AG04449 (cell line): ENCODE measurements at places on chromosomes 3 and 15.

GRCh38 chr3:125281381-125281780, 68.8 kb upstream of the SLC12A8 start:
- DNase-seq: no peak

DNA sequence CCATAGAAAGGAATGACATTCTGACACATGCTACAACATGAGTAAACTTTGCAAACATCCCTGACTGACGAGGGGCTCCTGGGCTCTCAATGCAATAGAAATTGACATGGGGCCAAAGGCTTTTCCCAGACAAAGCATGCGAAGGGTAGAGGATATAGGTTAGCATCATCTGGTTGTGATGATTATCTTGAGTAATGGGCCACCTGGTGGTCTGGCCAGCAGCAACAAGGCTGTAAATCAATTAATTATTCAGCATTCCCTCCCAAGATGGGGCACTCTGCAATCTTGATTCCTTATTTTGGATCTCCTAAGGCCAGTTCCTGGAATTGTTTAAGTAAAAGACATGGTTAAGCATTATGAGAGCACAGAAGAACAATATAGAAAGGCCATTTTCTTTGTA, 99.2 kb downstream of the AGBL1 start:
- DNase-seq: no peak

GRCh38 chr15:62362608-62363007, 197.5 kb upstream of the C2CD4B start:
- peak; percentile 45 for DNase-seq

DNA sequence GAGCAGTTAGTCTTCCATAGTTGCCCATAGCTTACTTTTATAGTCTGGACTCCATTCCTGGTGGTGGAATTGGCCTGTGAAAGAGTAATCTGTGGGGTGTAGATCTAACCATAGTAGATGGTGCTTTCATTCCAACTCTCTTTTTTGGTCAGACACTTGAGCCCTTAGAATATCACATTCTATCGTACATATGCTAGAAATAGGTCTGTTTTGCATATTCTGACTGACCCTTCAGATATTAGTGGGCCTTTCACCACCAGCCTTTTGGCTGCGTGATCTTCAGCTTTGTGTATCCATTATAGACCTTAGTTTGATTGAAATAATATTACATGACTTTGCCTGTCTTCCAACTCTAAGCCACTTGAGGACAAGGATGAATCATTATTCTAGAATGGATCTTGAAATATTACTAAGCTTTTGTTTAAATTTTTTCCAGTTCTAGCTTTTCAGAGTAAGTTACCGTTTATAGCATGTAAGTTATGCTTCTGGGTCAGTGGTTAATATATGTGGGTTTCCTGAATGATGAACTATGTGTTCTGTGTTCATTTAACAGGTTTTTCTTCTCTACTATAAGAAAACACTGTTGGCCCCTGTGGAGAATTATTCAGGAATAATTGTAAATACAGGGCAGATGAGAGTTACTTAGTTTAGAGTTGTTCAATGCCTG, 8.7 kb downstream of the RAB7A start:
- no peak for DNase-seq

DNA sequence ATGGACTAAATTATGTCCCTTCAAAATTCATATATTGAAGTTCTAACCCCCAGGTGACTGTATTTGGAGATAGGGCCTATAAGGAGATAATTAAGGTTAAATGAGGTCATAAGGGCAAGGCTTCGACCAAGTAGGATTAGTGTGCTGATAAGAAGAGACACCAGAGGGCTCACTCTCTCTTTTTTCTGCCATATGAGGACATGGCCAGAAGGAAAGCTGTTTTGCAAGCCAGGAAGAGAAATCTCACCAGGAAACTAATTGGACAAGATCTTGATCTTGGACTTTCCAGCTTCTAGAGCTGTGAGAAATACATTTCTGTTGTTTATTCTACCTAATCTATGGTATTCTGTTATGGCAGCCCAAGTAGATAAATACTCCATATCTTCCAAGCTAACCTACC, 503.6 kb upstream of the NAALADL2 start:
- no peak for DNase-seq

DNA sequence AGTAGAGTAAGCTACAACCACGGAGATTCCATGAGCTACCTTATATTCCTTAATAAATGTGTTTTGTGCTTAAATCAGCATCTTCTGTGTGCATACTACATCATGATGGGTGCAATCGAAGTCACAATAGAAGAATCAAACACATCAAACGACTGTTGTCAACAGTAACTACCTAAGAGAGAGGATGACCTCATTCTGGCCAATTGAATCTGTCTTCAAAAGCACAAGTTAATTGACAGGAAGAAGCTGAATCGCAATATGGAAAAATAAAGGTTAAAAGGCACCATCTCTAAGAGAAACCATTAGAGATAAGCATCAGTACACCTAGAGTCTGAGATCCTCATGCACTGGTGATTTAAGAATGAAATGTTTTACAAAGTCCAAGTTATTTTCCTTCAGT, 39.0 kb downstream of the CD200R1L start:
- no peak for DNase-seq

DNA sequence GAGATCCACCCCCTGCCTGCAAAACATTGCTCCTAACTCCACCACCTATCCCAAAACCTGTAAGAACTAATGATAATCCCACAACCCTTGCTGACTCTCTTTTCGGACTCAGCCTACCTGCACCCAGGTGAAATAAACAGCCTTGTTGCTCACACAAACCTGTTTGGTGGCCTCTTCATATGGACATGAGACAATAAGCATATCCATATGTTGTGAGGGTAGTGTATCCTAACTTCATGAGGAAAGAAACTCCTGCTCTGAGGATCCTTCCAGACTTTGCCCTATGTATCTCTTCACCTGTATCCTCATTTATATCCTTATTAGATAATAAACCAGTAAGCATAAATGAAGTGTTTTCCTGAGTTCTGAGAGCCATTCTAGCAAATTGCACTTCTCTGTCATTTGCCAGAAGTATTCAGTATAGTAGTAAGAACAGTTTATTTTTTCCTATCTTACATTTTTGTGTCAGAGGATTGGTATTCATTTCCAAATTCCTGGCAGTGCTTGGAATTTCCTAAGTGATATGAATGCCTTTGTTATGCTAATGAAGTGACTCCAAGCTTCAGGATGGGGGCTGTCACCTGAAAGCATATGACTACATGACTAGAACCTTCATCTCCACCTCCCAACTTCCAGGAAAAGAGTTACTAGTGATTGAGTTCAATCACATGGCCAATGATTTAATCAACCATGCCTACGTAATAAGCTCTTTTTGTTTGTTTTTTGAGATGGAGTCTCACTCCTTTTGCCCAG, 30.2 kb downstream of the TTBK2 start:
- DNase-seq: peak; percentile 36

GRCh38 chr3:8363200-8363599, 138.4 kb upstream of the LMCD1 start:
- DNase-seq: no peak

DNA sequence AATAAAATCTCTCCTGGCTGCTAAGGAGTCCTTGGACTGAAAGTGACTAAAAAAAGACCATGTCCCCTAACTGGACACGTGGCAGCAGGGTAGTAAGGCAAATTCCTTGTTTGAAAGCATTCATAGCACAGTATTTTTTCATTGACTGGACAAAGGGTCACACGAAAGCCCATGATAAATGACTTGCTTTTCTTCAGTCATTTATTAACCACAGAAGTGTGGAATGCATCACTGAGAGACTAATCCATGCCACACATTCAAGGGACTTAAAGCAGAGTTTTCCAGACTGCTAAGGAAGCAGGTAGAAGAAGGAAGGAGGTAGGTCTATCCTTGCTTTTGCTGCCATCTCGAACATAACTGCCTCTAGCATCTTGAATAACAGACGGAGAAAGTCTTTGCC, 31.2 kb downstream of the CASR start:
- no peak for DNase-seq
